Anterior cingulate cortex (tissue), 58 donors: ENCODE measurements at places on chromosomes 7 and 10.

- DNase-seq: no peak
Observed at GRCh38 chr10:7205656-7206055, 205.2 kb downstream of the SFMBT2 start.

- no peak for DNase-seq
Observed at GRCh38 chr10:75187961-75188426, 22.6 kb upstream of the VDAC2 start.

DNA sequence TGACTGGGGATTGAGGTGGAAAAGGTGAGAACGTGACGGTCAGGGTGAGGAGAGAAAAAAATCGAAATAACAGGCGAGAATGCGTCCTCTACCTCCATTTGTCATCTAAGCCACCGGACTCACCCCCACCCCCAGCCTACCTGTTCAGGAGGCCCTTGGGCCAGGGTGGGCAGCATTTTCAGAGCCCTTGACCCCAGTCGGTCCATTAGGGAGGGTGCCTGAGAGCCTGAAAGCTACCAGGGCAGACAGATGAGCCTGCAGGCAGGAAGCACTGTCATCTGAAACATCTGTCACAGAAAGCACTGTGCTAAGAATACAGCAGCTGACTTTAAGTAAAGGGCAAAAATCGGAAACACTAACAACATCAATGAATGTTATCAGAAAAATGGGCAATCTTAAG lies 47.0 kb downstream of the MAD1L1 start:
- DNase-seq: no peak

DNA sequence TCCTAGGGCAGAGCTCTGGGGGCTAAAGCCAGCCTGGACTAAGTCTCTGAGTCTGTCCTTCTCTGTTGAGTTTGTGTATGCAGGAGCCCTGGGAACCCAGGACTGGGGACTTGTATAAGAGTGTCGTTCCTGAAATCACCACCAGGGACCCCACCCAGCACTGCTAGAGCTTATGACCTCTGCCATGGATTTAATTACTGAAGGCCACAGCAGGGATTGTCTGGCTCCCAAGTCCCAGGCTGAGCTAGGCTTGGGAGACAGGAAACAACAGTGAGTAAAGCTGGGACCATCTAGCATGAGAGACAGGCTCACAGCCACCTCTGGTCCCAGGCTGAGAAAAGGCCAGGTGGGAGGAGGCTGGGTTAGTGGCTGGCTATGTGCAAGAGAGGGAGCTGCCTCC lies 1.4 kb upstream of the TSPAN15 start:
- DNase-seq: peak; percentile 54

DNA sequence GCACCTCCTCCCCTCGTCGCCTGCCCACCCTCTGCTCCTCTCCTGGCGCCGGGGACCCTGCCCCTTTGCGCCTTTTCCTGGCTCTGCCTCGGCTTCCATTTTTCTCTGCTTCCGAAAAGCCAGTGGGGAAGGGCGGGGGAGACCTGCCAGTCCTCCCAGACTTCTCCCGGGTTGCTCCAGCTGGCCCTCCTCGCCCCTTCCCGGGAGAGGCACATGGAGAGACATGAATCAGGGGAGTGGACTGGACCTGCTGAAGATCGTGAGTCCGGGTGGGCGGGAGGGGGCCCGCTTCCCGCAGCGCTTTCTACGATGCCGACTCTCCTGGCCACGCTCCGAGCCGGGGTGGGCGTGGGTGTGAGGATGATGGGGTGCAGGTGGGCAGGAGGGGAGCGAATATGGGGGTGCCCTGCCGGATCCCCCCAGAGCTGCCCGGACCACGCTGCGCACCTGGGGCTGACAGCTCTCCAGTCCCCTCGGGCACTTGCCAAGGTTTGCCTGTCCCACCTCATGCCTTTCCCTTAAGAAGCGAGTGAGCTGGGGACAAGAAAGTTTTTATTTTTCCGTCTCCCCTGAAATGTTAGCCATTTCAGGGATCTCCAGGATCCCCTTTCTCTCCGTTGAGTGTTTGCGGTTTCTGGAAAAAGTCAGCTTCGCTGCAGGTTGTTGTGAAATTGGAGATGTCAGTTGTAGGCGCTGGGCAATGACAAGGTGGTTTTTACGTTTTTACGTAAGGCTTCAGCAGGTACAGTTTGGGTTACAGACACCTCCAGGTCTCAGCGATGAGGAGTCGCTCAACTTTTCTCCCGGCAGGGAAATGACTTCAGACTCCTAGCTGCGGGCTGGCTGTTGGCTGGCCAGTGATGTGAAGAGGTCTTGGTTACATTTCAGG lies 977 bp downstream of the CACNB2 start:
- DNase-seq: no peak

- DNase-seq: no peak
Observed at GRCh38 chr10:120017733-120018417, 125.3 kb downstream of the SEC23IP start.

GRCh38 chr7:159031135-159031701 lies 113.4 kb downstream of the VIPR2 start:
- DNase-seq: no peak

- DNase-seq: no peak
Observed at GRCh38 chr10:1939016-1939415, 201.7 kb upstream of the ADARB2 start.
